ENCODE measurements at places on chromosomes 6 and 20. TPM values are rescaled to one million over a fixed set of nuclear protein-coding genes. Genes with fewer than 3 reads are reported as not detected.

The CLVS2 gene
- 0.19 TPM for polyA plus RNA-seq

GRCh38 chr6:24385536-24386269 is 17.0 kb upstream of the MRS2 start:
- DNase-seq, result no peak

GRCh38 chr6:146305092-146305491 is 238.5 kb upstream of the RAB32 start:
- DNase-seq, result no peak

GRCh38 chr20:18879262-18879661 is 65.7 kb downstream of the SCP2D1 start:
- no peak for DNase-seq

- no peak for DNase-seq
These were observed 27.1 kb upstream of the EMILIN3 start for GRCh38 chr20:41393705-41394066.
